ACHN (cell line): ENCODE measurements at places on chromosomes 12 and 14.

DNA sequence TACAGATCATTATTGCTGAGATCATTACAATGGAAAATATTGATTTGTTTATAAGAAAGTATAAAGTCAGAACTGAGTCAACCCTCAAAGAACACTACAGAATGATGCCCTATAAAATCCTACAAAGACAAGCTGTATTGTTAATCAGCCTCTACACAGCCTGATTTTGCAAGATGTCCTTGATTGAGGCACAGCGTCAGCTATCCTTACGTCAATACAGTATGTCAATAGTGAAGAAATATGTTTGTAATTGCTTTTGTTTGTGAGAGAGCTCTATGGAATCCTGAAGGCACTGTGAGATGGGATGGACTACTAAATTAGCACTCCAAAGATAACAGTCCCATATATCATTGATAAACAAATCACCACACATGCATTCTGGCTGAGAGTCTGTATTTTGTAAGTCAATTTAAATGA, 70.7 kb downstream of the RASSF9 start:
- no peak for DNase-seq

- DNase-seq, result no peak
Measured at GRCh38 chr12:49847161-49847560, 4.3 kb upstream of the BCDIN3D start.

DNA sequence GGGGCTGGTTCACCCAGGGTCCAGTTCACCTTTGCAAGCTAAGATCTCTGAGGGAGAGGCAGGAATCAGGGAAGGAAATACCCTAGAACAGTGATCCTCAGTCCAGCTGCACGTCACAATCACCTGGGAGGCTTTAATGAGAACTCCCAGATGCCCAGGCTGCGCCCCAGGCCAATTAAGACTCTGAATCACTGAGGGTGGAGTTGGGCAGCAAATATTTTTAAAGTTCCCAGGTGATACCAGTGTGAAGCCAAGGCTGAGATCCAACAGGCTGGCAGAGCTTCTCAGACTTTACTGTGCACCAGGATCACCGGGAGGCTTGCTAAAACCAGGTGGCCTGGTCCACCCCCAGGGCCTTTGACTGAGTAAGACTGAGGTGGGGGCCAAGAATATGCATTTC, 23.8 kb downstream of the MYL2 start:
- no peak for DNase-seq

DNA sequence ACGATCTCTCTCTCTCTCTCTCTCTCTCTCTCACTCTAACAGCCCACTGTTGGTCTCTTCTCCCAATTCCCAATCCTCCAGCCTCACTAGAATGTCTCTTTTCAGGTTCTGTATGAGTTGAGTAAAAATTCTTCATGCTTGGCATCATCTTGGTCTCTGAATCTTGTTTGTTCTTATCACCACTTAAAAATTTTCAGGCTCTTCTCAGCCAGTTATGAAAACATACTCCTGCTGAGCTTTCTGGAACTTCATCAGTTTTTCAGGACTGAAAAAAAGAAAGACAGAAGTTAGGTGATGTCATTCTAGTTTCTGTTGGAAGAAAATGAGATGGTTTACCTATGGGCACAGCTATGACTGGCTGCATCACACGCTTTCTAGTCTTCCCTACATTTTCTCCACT, 11.5 kb upstream of the IL22 start:
- no peak for DNase-seq

- DNase-seq, result no peak
Measured at GRCh38 chr12:47017041-47017713, 62.2 kb upstream of the PCED1B start.

DNA sequence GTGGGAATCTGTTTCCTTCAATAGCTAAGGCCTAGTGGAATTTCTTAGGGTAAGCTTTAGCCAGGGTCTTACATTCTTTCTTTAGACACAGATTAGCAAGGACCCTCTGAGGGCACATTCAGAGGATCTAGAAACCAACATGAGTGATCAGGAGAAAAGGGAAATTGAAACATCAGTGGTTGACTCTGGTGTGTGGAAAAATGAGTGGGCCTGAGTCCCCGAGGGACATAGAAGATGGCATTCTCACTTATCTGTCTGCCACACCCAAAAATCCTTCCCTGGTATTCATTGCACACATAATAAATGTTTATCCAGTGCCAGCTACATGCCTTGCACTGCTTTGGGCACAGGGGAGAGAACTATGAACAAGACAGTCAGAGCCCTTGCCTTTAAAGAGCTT, 82.9 kb downstream of the SSPN start:
- no peak for DNase-seq
